ENCODE measurements at places on chromosomes 5 and 9.

DNA sequence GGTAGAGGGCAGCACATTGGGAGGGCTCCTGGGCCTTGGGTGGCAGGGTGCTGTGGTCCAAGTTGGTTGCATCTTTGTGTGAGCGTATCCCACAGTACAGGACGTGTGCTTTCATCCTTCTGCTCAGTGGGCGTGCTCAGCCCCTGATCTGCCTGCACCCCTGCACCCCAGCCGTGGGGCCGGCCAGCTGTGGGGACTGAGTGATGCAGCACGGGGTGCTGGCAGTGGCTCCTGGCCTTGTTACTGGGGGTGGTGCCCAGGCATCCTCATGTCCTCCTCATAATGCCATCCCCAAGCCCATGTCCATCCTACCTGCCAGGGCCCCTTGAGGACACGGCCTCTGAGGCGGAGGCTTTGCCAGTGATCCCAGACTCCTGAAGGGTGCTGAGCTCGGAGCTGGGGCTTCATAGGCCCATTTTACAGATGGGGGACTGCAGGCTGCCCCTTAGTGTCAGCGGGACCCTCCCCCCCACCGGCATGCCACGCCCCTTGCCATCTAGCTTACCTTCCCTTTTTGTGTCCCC lies 100.7 kb downstream of the PHF2 start:
- DNase-seq = no peak

DNA sequence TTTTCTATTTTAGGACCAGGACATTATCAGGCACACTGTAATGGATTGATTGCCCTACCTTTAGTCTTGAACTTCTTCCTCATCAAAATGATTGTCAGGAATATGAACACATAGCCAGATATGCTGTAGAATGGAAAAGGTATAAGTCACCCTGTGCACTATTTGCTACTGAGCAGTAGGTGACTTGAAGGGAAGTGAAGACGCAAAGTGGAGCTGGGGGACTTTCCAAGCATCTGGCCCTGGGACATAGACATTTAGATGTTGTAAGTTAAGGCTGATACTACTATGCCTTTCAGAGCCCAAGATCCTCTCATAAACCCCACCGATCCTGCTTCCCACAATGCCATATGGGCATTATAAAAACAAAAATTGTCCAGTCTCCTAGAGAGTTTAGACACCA lies 174.5 kb downstream of the DOCK8 start:
- DNase-seq = no peak

DNA sequence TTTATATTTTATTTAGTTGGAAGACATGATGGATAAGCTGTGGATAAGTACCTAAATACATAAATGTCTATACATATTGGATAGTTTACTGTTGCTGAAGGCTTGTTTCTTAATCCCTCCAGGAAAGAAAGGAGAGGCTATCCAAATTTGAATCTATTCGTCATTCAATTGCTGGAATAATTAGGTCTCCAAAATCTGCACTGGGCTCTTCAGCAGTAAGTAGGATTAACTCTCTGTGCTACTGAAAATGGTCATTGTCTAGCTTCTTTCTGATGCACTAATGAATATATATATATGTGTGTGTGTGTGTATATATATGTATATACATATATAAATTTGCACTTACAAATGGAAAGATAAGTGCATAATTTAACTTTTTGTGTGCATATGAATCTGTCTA lies 198.3 kb downstream of the FER start:
- DNase-seq = no peak

DNA sequence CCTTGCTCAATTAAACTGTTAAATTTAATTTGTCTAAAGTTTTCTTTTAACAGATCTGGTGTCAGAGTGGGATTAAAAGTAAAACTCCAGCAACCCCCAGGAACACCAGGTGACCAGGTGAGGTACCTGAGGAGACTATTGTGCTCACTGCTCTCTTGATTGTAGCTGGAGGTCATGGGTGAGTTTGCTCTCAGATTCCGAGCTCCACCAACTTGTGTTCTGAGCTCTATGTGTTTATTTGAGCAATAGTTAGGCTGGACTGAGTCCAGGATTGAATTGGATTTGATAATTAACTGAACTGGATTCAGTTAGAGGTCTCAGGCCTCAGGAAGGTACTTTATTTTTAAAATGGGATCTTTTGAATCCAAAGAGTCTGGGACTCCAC lies 17.9 kb upstream of the SCGB3A2 start:
- DNase-seq = no peak

DNA sequence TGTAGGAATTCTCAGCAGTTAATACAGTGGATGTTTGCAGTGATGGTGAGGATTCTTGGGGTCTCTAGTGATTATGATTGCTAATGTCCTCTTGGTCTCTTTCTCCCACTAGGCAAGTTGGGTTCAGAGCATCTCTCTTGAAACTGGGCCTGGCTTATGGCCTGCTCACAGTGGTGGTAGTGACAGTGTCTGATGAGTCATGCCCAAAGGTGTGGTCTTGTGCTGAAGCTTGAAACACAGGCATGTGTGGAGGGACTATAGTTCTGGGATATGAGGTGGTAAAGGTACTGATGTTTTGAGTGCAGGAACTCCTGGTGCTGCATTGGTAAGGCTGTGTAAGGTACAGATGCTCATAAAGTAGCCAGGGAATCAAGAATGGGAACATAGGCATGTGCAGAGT lies 231.1 kb downstream of the FAM170A start:
- DNase-seq = no peak

- DNase-seq = no peak
Measured at GRCh38 chr5:57828221-57828620, 345.6 kb upstream of the ACTBL2 start.

DNA sequence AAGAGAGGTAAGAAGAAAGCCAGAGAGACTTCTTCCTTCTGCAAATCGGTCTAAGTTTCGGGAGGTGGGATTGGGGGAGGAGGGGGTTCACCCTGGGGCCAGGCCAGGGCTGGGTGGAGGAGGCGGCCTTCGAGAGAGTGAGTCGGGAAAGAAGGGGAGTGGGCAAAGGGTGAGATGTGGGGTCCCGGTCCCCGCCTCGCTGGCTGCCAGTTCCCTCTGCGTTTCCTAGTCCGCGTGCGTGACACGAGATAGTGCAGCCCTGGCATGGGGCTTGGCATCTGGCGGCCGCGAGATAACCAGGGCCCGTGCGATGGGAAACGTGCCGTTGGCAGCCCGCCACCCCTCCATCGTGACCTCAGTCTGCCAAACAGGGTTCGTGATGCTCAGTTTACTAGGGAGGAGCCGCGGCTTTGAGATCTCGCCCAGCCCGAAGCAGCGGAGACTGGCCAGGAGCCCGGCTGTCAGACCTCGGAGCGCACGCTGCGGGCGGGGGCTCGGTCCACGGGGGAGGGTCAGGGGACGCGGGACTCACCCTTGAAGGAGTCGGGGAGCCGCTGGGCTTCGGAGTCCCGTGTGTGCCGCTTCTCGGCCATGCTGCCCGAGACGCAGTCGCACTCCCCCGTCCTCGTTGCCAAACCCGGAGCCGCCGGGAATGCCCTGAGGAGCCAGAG lies at the start of gene STOM:
Gene STOM (minus strand): TSS at position 656 of the 671 bp plus-strand sequence. CDS start 63 bp downstream, at position 593.
- no peak for DNase-seq

DNA sequence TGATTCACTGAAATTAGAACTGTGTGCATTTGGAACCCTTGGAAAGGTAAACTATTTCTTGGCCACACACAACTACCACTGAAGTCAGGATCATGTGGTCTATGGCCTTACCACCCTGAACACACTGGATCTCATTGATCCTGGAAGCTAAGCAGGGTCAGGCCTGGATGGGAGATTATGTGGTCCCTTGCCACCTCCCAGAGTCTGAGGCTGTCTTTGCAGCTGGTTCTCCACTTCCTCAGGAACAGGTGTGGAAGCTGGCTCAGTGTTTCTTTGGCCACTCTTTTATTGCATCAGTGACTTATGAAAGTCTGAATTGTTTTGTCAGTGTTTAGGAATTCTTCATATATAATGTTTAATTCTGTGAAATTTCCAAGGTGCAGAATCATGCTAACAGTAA lies 89.2 kb downstream of the TEK start:
- no peak for DNase-seq

GRCh38 chr5:113274836-113275414 lies 159.9 kb downstream of the TSSK1B start:
- no peak for DNase-seq

DNA sequence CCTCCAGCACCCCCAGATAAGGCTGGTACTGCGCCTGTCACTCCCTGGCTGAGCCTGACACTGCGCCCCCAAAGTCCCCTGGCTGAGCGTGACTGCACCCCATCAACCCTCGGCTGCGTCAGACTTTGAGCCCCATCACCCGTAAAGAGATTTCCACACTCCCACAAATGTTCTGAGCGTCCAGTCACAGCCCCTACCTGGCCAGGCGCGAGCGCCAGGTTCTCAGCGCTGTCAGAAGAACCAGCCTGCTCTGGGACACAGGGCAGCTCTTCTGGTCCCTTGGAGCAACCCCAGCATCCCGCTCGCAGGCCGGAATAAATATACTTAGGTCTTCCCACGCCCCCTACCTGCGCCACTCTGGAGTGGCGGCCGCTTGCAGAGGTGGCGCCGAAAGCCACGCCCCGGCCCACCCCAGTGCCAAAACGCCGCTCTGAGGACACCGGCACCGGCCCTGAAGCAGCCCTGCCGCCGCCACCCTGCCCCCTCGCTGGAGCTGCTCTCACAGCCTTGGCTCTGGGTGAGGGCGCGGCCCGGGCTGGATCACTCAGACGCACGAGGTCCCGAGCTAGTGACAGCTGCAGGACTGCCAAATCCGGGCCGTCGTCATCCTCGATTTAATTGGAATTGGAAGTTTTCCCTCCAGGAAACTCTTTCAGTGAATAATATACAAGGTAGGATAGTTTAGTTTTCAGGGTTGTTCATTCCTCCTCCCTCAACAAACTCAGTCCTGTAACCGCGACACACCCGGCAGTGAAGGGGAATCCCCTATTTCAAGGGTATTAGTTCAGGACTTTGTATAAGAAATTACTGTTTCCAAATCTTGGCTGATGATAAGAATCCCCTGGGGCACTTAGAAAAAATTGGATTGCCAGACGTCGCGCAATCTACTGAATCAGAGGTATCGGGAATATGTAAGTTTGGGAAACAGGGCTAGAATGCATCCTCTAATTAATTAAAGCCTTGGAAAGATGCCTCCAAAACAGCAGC lies 1.2 kb upstream of the CEMIP2 start:
- peak; percentile 46 for DNase-seq

DNA sequence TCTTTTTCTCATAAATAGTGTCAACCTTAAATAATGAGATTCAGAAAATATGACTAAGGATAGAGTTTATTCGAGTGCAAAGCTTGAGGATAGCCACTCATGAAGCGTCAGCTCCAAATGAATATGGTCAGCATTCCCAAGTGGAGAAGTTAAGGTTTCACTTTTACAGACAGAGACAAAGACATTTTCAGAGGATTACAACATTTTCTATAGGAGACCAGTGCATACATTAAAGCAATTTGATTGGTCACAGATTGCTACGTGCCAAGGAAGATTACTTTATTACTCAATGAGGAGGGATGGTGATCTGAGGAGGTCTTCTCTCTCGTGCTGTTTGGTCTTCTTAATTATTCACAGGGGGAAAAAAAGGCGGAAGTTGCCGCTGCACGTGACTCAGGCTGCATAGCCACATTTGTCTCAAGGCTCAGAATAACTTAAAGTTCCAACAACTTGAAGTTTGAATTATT lies 60.1 kb upstream of the SPATA31C2 start:
- peak; percentile 30 for DNase-seq

DNA sequence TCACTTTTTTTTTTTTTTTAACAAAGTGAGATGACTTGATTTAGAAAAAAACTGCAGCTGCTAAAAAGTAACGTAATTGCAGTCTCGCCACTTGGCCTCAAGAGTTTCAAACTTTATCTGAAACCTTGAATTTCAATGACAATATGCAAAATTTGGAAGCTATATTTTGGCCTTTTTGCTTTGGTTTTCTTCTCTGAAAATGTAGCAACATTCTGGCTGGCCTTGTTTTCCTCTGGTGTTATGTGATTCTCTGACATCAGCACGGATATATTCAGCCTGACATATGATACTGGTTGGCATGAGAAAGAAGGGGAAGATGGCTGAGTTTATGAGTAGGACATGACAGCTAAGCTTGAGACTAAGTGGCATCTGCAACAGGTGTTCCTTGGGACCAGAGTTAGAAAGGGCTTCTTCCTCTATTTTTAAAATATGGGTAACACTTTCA lies 136.5 kb downstream of the MEF2C start:
- no peak for DNase-seq

GRCh38 chr5:92181656-92182055 lies 798.5 kb upstream of the ARRDC3 start:
- no peak for DNase-seq

DNA sequence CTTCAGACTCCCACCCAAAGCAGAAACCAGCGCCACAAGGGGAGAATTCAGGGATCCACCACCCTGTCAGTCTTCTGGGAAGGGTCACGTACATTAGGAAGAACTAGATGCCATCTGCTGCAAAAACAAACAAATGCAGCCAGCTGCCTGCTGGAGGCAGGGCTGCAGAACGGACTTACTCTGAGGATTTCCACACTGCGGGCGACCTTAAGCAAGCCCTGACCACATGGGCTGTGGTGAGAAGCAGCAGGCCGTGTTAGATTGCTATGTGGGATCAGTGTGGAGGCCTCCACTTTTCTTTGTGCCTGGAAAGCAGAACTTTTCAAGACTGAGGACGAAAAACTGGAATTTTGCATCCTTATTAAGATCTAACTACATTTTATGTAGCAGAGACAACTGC lies 13.4 kb upstream of the LTC4S start:
- peak; percentile 84 for DNase-seq

DNA sequence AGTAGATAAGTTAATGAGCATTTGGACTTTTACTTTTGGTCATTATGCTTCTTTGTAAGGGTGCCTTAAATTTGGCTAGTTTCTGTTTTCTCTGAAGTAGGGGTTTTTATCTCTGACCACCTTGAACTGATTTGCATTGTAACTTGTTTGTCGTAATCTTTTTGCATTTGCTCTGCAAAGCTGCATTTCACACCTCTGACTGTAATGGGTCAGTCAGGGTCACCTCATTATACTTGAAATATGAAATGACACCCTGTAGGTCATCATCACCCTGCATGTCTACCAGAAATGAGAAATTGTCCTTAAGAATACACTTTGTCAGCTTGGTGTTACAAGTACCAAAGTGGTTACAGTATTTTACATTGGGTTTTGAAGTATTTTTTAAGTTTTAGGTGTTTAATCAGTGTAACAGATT lies 74.0 kb downstream of the KCNN2 start:
- no peak for DNase-seq

GRCh38 chr9:92501671-92502393 lies 19.5 kb upstream of the ASPN start:
- peak; percentile 28 for DNase-seq

GRCh38 chr9:111969061-111969460 lies 72.4 kb downstream of the UGCG start:
- DNase-seq = peak; percentile 88

GRCh38 chr5:81994679-81995078 lies 22.9 kb downstream of the ATG10 start:
- DNase-seq = no peak

- no peak for DNase-seq
Measured at GRCh38 chr9:76018761-76019160, 128.3 kb downstream of the PCSK5 start.

- peak; percentile 22 for DNase-seq
Measured at GRCh38 chr5:79857714-79858409, 133.2 kb downstream of the MTX3 start.

DNA sequence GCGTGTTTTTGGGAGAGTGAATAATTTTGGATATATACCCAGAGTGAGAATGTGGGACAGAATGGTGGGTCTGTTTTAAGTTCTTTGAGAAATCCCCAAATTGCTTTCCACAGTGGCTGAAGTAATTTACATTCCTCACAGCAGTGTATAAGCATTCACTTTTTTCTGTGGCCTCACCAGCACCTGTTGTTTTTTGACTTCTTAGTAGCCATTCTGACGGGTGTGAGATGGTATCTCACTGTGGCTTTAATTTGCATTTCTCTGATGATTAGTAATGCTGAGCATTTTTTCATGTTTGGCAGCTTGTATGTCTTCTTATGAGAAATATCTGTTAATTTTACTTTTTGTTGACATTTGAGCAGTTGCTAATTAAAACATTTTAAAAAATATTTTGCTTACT lies 9.4 kb upstream of the SPATA31D1 start:
- no peak for DNase-seq

Data from inflammatory macrophage treated with lipopolysaccharide for 1 hour (primary cell).